GM04504 (cell line): ENCODE measurements at places on chromosomes 3 and 15.

DNA sequence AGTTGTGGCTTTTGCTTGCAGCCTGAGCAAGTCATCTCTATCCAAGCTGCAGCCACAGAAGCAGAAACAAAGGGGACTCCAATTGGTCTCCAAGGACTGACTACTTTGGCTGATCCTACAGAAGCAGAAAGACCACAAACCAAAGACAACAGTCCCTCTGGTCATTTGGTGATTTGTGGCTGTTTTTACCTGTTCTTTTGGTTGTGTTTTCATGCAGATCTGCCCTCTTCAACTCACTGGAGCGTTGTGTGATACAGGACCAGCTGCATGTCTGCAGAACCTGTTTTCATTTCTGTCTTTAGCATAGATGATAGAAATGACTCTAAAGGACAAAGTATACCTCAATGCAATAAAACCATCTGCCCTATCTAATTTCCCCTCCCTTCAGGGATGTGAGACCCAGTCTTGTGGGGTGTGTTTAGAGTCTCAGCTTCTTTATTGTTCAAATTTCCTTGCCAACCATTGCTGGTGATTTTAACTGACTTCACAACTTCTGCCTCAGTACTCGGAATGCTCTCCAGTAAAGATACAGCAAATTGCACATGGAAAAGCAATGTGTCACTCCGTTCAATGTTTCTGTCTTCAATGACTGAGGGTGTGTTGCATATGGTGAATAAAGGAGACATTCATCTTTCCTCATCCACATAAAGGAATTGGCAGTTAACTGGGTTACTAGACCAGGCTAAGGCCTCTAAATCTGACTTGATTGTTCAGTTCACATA lies 48.9 kb upstream of the SLC7A14 start:
- DNase-seq: no peak

- DNase-seq: no peak
These were observed 191.1 kb downstream of the PLCH1 start for GRCh38 chr3:155553780-155554179.

DNA sequence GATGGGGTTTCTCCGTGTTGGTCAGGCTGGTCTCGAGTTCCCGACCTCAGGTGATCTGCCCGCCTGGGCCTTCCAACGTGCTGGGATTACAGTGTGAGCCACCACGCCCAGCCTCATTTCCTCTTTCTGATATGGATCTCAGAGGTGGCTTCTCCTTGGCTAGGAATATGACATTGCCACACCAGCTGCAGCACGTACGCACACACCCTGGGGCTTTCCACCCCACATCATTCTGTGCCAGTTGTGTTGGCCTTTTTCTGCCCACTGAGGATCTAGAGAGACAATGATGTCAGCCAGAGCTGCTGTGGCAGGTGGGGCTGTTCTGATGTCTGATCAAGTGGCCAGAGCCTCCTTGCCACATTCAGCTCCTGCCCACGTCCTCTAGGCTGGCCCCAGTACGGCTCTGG lies 29.0 kb downstream of the TMEM45A start:
- no peak for DNase-seq

GRCh38 chr15:68241088-68241935 lies 11.8 kb upstream of the CLN6 start:
- DNase-seq: no peak

GRCh38 chr3:13072239-13072599 lies 1.0 kb downstream of the IQSEC1 start:
- DNase-seq: no peak

DNA sequence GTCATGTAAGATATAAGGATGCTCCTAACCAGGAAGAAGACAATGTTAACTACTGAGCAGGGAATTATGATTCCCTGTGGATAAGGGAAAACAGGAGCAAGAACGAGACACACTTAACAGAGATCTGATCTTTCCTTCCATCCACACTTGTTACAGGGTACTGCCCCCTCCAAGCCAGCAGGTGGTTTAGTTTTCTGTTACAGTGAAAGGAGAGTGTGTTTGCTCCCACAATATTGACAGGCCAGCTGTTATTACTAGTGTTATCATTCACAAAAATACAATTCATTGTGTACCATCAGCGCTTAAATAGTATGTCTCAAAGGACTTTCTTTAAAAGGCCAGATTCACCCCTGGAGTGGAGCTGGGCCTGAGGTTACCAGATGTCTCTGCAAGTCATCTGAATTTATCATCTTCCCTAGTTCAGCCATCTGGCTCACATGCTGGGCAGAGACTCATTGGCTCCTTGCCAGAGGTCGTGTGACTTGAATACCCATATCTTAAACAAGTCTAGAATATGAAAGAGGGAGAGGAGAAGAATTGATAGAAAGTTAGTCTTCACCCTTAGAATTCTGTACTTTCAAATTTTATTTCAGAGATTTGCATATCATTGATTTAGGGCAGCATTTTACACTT lies 16.8 kb upstream of the FMN1 start:
- no peak for DNase-seq

- peak; percentile 4 for DNase-seq
These were observed 154.4 kb downstream of the RPLP1 start for GRCh38 chr15:69606921-69607500.

- no peak for DNase-seq
These were observed 36.2 kb upstream of the COL8A1 start for GRCh38 chr3:99602183-99602582.

GRCh38 chr3:166455744-166456143 lies 618.5 kb upstream of the BCHE start:
- no peak for DNase-seq
